ENCODE measurements at places on chromosomes 5 and 9. TPM values are rescaled to one million over a fixed set of nuclear protein-coding genes. Genes with fewer than 3 reads are reported as not detected.

WDR31 gene
- total RNA-seq = 1.0 TPM

AMBP gene
- 307 TPM for total RNA-seq

MARCHF3 gene
- 8.2 TPM for total RNA-seq

DNA sequence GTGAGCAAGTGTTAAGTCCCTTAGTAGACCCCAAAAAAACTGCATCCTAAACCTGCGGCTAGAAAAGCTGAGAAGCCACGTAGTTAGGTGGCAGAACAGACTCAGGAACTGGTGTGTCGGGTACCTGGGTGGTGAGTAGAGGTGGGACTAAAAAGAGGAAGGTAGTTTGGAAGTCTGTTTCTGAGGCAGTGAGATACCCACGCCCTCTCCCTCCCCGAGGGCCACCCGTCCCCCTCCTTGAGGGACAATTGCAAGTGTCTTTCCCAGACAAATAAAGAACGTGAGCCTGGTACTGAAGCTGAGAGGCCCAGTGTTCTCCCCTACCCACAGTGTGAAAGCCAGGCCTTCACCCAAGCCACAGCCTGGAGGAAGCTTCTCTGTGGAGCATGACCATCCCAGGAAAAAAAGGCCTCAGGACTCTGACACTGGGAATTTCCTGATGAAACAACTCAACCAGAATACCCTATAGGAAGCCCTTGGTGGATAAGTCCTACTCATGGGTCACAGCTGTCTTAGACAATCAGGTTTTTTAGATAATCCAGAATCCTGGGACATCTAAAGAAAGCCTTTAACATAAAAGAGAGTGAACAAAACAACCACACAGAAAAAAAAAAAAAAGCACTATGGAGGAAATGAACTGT, 7.0 kb upstream of the CD74 start:
- no peak overlapping the region for H3K27ac ChIP-seq
- H3K4me1 ChIP-seq = no peaks in the 10 kb centered on the region
- DNase-seq = no peak
- no peaks in the 10 kb centered on the region for H3K36me3 ChIP-seq
- H3K4me3 ChIP-seq = no peak overlapping the region
- H3K27me3 ChIP-seq = no peaks in the 10 kb centered on the region

- no peak overlapping the region for H3K27ac ChIP-seq
- no peak overlapping the region for H3K4me3 ChIP-seq
- no peak for DNase-seq
- H3K36me3 ChIP-seq = no peaks in the 10 kb centered on the region
- H3K27me3 ChIP-seq = no peaks in the 10 kb centered on the region
These were observed 409.5 kb downstream of the PDE4D start for GRCh38 chr5:59483971-59484472.

DNA sequence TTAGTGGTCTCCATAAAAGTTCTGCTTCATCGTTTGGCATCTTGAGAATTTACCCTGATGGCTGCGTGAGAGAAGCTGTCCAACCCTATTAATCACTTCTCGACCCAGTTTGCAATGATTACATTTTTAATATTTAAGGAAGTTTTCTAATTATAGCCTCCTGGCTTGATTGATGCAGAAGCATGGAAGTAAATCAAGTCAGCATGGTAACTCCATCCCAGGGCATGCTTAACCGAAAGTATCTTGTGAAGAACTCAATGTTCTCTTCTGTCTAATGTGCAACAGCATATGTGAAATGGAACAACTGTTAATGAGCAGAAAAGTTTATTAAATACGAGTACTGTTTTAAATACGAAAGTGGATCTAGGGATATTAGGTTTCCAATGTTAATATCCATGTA, 278.9 kb upstream of the CD180 start:
- H3K27me3 ChIP-seq = no peaks in the 10 kb centered on the region
- H3K36me3 ChIP-seq = no peaks in the 10 kb centered on the region
- H3K27ac ChIP-seq = no peak overlapping the region
- no peak overlapping the region for H3K4me3 ChIP-seq
- no peak for DNase-seq
- no peaks in the 10 kb centered on the region for H3K4me1 ChIP-seq

GRCh38 chr5:76526950-76527583, 96.1 kb downstream of the F2RL2 start:
- H3K27ac ChIP-seq = no peak overlapping the region
- no peaks in the 10 kb centered on the region for H3K27me3 ChIP-seq
- no peaks in the 10 kb centered on the region for H3K36me3 ChIP-seq

DNA sequence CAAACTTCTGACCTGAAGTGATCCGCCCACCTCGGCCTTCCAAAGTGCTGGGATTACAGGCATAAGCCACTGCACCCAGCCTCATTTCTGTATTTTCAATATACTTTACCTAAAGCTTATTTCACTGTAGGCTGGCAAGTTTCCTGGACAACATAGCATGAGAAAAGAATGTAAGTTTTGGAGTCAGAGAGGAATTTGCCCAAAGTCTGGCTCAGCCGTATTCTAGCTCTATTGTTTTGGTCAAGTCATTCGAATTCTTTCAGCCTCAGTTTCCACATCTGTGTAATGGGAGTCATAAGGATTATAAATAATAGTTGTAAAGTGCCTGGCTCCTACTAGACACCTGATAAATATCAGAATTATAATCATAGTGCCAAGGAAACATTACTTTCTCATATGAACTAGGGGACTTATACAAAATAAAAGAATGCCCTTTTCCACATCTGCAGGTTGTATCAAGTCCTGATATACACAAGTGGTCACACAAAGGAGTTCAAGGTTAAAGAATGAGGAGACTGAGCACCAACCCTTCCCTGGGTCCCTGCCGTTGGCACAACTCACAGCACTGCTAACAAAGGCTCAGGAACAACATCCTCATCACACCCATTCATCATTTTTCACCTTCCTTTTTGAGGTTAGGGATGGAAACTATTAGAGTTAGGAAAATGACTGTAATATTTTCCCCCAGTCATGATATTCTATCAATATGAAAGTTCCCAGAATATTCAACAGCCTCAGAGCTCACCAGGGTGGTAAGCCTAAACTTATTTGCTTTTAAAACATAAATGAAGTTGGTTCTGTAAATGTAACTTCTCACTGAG, 34.6 kb upstream of the RAI14 start:
- no peak overlapping the region for H3K27ac ChIP-seq
- H3K27me3 ChIP-seq = no peaks in the 10 kb centered on the region

GRCh38 chr5:13552361-13552760, 392.1 kb downstream of the DNAH5 start:
- no peak overlapping the region for H3K4me3 ChIP-seq
- DNase-seq = no peak
- H3K27me3 ChIP-seq = no peaks in the 10 kb centered on the region
- H3K36me3 ChIP-seq = no peaks in the 10 kb centered on the region

Measured in body of pancreas (tissue), 4 donors.